ENCODE measurements at places on chromosomes 16 and 17.

DNA sequence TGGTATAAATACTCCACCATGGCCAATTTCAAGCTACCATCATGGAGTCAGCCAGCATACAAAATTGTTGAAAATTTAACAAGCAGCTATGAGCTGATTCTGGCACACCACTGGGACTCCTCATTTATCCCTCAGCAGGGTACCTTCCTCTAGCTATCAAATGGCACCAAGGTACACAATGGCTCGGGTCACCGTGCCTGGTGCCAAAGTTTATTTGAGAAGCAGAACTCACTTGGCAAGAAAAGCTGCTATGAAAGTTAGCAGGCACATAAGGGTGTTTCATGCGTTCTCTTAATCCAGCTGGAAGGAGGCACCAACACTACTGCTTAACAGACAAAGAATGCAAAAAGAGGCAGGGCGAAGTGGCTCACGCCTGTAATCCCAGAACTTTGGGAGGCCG lies 51.6 kb downstream of the IKZF3 start:
- H3K27ac ChIP-seq, result peak overlapping the region; percentile 16
- no peak for DNase-seq

- H3K27ac ChIP-seq, result no peak overlapping the region
- no peaks in the 10 kb centered on the region for H3K4me1 ChIP-seq
- no peaks in the 10 kb centered on the region for H3K36me3 ChIP-seq
- H3K27me3 ChIP-seq, result no peaks in the 10 kb centered on the region
Measured at GRCh38 chr17:43079641-43080302, 45.4 kb downstream of the BRCA1 start.

GRCh38 chr17:69492410-69493071 lies 78.0 kb downstream of the MAP2K6 start:
- H3K36me3 ChIP-seq, result no peaks in the 10 kb centered on the region
- no peak for DNase-seq
- H3K4me1 ChIP-seq, result no peaks in the 10 kb centered on the region
- H3K4me3 ChIP-seq, result no peak overlapping the region
- H3K27me3 ChIP-seq, result no peaks in the 10 kb centered on the region
- no peak overlapping the region for H3K27ac ChIP-seq

GRCh38 chr17:182050-182751 lies 751 bp upstream of the DOC2B start:
- no peak overlapping the region for H3K4me3 ChIP-seq
- H3K27ac ChIP-seq, result no peak overlapping the region
- H3K4me1 ChIP-seq, result peaks cover 3% of the 10 kb centered on the region
- peaks cover 15% of the 10 kb centered on the region for H3K27me3 ChIP-seq
- no peak for DNase-seq

- H3K36me3 ChIP-seq, result peaks cover 25% of the 10 kb centered on the region
- no peaks in the 10 kb centered on the region for H3K4me1 ChIP-seq
- no peak overlapping the region for H3K4me3 ChIP-seq
Measured at GRCh38 chr16:23435500-23435899, 17.5 kb downstream of the COG7 start.

- DNase-seq, result no peak
- H3K27ac ChIP-seq, result no peak overlapping the region
- no peak overlapping the region for H3K4me3 ChIP-seq
- H3K36me3 ChIP-seq, result no peaks in the 10 kb centered on the region
- no peaks in the 10 kb centered on the region for H3K27me3 ChIP-seq
Measured at GRCh38 chr16:24906199-24906808, 60.5 kb downstream of the SLC5A11 start.

GRCh38 chr16:80563066-80563465 lies 22.3 kb downstream of the DYNLRB2 start:
- H3K36me3 ChIP-seq, result no peaks in the 10 kb centered on the region
- no peaks in the 10 kb centered on the region for H3K27me3 ChIP-seq
- H3K4me3 ChIP-seq, result no peak overlapping the region

GRCh38 chr16:1109648-1110047 lies 13.6 kb upstream of the C1QTNF8 start:
- H3K4me3 ChIP-seq, result no peak overlapping the region
- H3K27me3 ChIP-seq, result no peaks in the 10 kb centered on the region
- no peak for DNase-seq
- no peak overlapping the region for H3K27ac ChIP-seq
- H3K36me3 ChIP-seq, result no peaks in the 10 kb centered on the region
- H3K4me1 ChIP-seq, result no peaks in the 10 kb centered on the region

GRCh38 chr17:28324781-28325180 lies 5.8 kb downstream of the TMEM97 start:
- peaks cover 15% of the 10 kb centered on the region for H3K36me3 ChIP-seq
- H3K27me3 ChIP-seq, result no peaks in the 10 kb centered on the region
- H3K27ac ChIP-seq, result no peak overlapping the region
- no peaks in the 10 kb centered on the region for H3K4me1 ChIP-seq

DNA sequence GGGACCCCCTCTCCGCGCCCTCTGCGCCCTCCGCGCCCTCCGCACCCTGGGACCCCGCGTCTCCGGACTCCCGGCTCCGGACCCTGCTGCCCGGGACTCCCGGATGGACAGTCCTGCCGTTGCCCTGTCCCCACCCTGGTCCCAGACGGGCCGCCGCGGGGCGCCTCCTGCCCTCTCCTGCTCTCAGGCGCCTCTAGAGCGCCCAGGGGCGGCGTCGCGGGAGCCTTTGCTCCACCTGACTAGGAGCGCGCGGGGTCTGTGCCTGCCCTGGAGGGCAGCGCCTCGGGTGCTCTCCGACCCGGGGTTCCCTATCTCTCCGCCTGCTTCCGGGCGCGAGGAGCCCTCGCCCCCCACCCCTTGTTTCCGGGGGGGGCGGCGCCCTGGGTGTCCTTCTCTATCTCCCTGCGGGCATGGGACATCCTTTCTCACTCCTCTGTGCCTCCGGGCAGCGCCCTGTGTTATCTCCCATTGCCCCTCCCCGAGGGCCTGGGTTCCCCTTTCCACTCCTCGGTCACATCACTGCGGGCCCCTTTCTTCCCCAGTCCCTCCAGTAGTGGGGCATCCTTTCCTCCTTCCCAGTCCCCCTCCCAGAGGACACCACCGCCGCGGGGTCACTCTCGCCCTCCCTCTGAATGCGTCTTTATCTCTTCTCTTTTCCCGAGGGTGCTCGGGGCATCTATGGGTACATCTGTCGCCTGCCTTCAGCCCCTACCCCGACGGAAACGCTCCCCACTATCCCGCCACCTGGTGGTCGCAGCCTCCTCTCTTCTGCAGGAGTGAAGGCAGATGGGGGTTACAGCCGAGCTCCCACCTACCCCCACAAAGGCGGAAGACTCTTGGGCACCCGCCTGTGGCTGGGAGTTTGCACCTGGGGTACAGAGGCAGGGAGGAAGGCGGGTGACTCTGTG lies 875 bp downstream of the PRKCB start:
- peaks cover 12% of the 10 kb centered on the region for H3K36me3 ChIP-seq
- peaks cover 34% of the 10 kb centered on the region for H3K4me1 ChIP-seq
- H3K27me3 ChIP-seq, result no peaks in the 10 kb centered on the region
- H3K4me3 ChIP-seq, result peak overlapping the region; percentile 77
- peak overlapping the region; percentile 8 for H3K27ac ChIP-seq
- DNase-seq, result peak; percentile 76

DNA sequence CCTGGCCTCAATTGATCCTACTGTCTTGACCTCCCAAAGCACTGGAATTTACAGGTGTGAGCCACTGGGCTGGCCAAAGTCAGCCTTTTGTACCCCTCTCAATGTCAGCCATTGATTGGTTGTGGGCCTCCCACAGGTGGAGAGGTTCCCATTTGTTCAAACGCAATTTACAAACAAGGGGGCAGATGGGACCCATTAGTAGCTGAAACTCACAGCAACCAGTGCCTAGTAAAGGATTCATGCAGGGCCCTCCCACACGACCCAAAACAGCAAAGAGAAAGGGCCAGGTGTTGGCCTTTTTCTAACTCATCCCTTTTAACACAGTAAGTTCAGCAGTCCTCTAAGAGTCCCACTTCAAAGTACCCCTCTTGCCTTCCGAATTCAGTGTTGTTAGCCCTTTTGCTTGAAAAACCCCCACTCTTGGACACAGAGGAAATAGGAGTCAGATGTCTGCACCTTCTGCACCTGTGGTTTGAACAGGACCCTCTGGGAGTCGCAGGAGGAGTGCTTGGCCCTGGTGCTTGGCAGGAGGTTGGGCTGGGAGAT lies 89.2 kb downstream of the PITPNC1 start:
- peaks cover 73% of the 10 kb centered on the region for H3K4me1 ChIP-seq
- H3K27me3 ChIP-seq, result no peaks in the 10 kb centered on the region
- no peak overlapping the region for H3K4me3 ChIP-seq
- H3K27ac ChIP-seq, result no peak overlapping the region
- DNase-seq, result peak; percentile 34

- peaks cover 43% of the 10 kb centered on the region for H3K4me1 ChIP-seq
- H3K27me3 ChIP-seq, result no peaks in the 10 kb centered on the region
- no peak for DNase-seq
- H3K36me3 ChIP-seq, result no peaks in the 10 kb centered on the region
- no peak overlapping the region for H3K4me3 ChIP-seq
- H3K27ac ChIP-seq, result no peak overlapping the region
Measured at GRCh38 chr17:8386841-8387240, 3.8 kb upstream of the RPL26 start.

DNA sequence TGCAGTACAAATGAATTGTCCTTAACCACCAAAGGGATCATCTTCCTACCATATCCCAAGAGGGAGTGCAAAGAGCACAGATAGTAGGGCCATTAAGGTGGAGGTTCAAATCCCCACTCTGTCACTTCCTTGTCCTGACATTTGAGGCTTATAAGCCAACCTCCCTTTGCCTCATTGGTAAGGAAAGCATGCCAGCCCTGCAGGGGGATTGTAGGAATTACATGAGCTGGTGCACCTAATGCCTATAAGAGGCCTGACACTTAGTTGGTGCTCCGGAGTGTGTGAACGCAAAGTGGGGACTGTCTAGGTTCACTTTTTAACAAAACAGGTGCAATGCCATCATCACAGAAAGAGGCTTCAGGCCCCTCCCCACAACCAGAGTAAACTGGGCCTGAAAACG lies 374.4 kb downstream of the SNX29 start:
- no peak overlapping the region for H3K27ac ChIP-seq
- H3K27me3 ChIP-seq, result no peaks in the 10 kb centered on the region
- DNase-seq, result no peak
- H3K4me3 ChIP-seq, result no peak overlapping the region
- peaks cover 4% of the 10 kb centered on the region for H3K4me1 ChIP-seq
- H3K36me3 ChIP-seq, result no peaks in the 10 kb centered on the region

DNA sequence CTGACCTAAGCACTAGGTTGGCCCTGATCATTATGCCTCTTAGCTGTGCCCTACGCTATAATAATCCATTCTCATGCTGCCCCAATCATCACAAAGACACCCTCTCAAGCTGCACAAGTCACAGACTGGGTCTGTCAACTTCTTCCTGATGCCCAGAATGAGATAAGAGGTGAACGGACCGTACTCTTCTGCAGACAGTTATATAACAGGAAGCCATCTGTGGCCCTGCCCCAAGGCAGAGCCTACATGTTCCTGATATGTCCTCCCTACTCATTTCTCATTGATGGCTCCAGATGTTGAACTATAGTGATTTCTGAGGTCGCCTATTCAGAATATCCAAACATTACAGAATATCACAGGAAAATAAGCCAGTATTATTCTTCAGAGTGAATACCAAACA lies 471.6 kb upstream of the ERCC4 start:
- no peaks in the 10 kb centered on the region for H3K27me3 ChIP-seq
- H3K36me3 ChIP-seq, result no peaks in the 10 kb centered on the region
- H3K27ac ChIP-seq, result no peak overlapping the region
- no peaks in the 10 kb centered on the region for H3K4me1 ChIP-seq
- no peak overlapping the region for H3K4me3 ChIP-seq
